ENCODE measurements at places on chromosomes 2 and 18.

GRCh38 chr2:9423922-9424272 lies 443 bp downstream of the CPSF3 start:
- DNase-seq = no peak

- no peak for DNase-seq
Observed at GRCh38 chr2:158893026-158893425, 75.4 kb upstream of the TANC1 start.

DNA sequence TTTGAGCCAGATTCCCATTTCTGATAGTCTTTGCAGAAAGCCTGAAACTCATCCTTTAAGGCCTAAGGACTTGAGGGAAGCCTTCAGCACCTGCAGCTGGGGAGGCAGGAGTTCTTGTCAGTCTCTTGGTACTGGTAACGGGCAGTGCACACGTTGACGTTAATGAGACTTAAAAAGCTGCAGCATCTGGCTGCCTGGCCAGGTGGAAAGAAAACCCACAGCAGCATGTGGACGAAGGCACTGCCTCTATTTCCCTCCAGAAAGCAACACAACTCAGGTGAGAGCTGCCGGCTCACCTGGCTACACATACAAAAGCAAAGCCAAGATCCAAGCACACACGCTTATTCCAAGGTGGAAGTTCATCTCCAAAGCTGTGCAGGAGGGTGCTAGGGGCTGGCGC lies 178.8 kb downstream of the ANAPC1 start:
- no peak for DNase-seq

DNA sequence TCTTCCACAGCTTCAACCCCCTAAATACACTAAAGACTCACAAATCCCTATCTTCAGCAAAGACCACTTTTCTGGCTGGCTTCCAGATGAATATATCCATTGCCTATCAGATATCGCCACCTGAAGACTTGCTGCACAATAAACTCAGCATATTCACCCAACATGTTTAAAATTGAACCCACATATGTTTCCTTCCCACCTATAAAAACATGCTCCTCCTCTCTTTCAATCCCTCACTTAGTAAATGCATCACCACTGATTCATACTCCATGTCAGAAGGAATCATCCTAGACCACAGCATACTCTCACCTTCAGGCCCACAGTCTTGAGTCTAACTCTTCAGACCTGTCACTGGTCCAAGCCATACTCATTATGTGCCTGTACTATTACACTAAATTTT lies 5.3 kb downstream of the SPC25 start:
- DNase-seq = no peak

DNA sequence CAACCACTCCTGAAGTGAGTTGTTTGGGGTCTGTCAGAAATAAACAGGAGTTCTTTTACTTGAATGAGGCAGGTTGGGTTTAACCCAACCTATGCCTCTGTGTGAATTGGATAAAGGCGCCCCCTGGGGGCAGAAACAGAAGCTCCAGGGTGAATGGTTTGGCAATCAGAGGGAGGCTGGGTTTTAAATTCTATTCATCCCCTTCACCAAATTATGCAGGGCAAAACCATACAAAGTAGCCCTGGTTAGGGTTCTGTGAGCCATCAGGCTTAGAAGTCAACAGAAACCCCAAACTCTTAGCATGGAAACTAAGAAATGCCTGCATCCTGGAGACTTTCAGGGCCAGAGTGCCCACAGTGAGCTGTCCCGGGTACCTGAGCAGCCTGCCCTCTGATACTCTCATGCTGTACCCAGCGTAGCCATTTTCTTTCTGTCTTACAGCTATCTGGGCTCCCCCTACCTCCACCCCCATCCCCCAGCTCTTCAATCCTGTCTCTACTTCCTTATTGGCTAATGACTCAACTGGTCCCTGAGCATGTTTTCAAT lies 241.5 kb downstream of the ICOS start:
- no peak for DNase-seq

GRCh38 chr2:62506421-62506750 lies 391 bp upstream of the TMEM17 start:
- no peak for DNase-seq

GRCh38 chr2:233356546-233357308 lies 2.4 kb downstream of the DGKD start:
- DNase-seq = no peak

- no peak for DNase-seq
Observed at GRCh38 chr2:643334-643733, 33.9 kb downstream of the TMEM18 start.

DNA sequence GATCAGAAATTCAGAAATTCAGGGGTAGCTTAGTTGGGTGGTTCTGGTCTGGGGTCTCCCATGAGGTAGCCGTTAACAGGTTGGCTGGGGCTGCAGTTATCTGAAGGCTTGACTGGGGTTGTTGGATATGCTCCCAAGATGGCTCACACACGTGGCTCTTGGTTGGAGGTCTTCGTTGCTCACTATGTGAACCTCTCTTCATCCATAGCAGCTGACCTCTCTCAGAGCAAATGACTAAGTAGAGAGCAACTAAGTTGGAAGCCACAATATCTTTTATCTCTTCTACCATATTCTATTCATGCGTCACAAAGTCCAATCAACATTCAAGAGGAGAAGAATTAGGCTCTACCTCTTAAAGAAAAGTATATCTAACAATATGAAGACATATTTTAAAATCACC lies 38.7 kb upstream of the SERTAD2 start:
- DNase-seq = no peak

GRCh38 chr2:15889442-15890123 lies 50.8 kb upstream of the MYCN start:
- DNase-seq = no peak

DNA sequence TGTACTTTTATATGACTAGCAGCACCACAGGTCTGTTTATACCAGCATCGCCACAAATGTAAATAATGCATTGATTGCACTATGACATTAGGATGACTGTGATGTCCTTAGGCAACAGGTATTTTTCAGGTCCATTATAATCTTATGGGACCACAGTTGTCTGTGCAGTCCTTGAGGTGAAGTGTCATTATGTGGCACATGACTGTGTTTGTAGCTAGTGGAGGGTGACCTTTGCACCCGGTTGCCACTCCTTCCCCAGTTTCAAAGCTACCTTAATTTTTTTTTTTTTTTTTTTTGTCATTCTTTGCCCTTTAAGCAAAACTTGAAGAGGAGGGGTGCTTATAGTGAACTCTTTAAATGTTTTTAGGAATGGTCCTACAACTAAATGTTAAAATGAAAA lies 386.4 kb downstream of the THSD7B start:
- no peak for DNase-seq

- no peak for DNase-seq
Observed at GRCh38 chr18:52914148-52914547, 574.2 kb downstream of the DCC start.

- DNase-seq = no peak
Observed at GRCh38 chr2:28412625-28413151, 20.0 kb downstream of the FOSL2 start.

- no peak for DNase-seq
Observed at GRCh38 chr18:48023334-48024008, 93.0 kb upstream of the SMAD2 start.

DNA sequence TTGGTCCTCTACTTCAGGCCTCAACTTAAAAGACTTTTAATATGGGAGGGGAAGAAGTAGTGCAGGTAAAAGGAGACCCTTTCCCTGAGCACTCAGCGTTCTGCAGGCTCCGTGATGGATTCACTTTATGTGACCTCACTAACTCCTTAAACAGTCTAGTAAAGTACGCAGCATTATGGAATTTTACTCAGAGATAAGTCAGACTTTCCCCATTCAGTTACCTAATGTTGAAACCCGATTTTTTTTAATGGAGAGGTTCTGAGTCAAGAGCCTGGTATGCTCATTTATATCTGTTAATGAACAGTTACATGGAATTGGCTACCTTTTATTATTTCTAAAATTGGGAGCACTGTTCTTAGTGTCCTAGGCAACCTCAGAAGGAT lies 34.1 kb downstream of the RASGRP3 start:
- no peak for DNase-seq

- no peak for DNase-seq
Observed at GRCh38 chr2:210250622-210251021, 25.4 kb upstream of the ACADL start.

DNA sequence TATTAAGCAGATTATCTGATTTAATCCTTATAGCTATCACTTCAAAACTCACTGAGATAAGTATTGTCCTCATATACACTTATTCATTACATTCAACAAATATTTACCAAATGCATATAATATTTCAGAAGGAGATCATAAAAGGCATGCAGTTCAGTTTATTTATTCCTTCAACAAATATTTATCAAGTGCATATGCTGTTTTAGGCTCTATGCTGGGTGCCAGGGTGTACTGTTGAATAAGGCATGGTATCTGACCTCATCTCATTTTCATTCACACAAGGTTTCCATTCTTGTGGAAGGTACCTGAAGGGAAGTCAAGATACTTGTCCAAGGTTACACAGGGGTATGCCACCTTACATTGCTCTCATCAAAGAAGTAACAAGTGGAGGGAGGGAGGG lies 213.0 kb downstream of the INSIG2 start:
- DNase-seq = no peak

- no peak for DNase-seq
Observed at GRCh38 chr2:176536439-176537133, 267.3 kb downstream of the MTX2 start.

DNA sequence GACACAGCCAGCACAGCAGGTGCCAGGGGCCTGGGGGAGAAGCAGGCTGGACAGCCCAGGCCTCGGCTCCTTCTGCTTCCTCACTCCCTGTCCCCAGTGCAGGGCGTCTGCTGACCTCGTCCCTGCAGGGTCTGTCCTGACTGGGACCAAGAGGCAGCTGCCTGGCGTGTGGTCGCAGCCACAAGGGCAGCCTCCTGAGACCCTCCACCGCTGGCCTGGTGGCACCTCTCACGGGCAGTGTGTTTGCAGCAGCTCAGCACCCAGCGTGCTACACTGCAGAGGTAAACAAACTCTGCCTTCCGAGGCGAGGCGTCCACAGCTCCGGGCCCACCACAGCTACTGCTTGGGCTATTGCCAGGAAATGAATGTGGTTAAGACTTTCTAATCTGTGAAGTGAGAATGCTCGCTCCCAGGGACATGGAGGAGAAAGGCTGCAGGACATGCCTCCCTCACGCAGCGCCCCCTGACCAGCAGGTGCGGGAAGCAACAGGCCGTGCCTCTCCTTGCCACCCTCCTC lies 46.1 kb upstream of the HPCAL1 start:
- no peak for DNase-seq

- no peak for DNase-seq
Observed at GRCh38 chr2:36733215-36733614, 36.7 kb downstream of the VIT start.

DNA sequence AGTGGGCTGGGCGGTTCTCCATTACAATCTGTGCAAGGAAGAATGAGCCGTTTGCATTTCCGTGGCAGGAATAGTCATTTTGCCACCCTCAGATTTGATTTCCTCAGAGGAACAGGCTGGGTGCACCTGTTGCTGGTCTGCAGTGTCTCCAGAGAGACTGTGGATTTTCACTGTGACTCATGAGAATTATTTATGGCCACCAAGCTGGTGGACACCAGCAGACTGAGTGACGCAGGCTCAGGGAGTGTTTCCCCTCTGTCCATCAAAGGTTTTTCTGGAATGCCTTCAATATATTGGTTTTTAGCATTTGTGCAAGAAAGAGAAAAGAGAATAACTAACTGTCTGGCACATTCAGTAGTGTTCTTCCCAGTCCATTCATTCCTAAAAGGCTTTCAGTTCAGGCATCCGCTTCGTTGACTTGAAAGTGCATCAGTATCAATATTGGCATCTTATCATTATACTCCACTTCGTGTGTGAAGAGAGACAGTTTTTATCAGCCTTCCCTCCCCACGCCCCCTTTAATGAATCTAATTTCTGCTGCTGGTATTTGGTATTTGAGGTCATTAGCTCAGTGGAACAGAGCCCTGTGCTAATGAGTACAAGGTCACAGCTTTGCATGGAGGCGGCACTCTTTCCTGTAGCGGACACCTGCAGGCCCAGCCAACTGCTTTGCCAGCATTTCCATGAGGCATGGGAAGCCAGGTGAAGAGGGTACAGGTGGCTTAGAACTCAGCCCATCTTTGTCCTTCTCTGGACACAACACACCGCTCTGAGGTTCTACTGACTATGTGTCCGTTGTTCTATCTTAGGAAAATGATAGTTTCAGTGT lies 39.9 kb downstream of the PRKCE start:
- DNase-seq = no peak

- DNase-seq = no peak
Observed at GRCh38 chr2:42598656-42599055, 30.2 kb downstream of the MTA3 start.

DNA sequence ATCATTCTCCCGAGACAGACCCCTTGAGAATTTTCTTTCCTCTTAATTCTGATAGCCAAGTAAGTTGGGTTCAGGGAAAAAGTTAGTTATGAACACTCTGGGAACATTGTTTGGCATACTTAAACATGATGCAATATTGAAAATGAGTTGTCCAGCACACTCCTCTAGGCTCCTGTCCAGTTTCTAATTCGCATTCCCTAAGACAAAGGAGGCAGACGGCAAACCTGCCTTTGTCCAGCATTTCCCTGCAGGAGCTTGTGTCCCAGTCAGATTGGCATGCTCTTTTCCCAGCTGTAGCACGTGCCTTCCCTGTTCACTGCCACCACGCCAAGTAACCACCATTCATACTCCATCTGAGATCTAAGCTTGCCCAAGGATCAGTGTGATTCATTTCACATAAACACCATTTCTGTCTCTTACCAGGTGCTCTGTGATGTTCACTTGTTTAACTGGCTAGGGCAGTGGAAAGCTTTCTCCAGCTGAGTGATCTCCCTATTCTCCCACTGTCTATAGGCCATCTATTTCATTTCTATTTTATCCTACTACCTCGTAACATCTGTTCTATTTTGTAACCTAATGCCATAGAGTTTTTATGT lies 150.0 kb upstream of the EPB41L3 start:
- no peak for DNase-seq

GRCh38 chr2:225334514-225334913 lies 65.0 kb upstream of the NYAP2 start:
- DNase-seq = no peak

DNA sequence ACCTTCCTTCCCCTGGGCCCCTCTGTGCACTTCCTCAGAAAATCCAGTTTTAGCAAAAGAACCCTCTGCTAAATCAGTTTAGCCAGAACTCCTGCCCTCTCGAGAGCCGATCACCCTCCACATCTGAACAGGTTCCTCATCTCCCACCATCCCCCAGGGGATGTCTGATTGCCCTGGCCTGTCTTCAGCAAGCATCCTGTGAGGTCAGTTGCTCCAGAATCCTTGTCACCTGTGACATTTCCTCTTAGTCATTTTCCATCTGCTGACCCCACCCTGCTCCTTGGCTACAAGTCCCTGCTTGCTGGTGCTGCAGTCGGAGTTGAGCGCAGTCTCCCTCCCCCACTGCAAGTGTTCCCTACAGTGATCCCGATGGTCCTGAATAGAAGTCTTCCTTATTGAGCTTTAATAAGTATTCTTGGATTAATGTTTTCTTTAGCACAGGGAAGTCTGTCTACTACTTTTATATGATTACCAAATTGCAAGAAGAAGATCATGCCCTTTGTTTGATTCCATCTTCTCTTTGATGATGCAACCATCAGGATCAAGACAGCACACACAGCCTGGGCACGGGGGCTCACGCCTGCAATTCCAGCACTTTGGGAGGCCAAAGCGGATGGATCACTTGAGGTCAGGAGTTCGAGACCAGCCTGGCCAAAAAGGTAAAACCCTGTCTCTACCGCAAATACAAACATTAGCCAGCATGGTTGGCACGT lies 30.9 kb upstream of the UBE2F start:
- DNase-seq = no peak

GRCh38 chr2:18924886-18925285 lies 335.5 kb upstream of the NT5C1B start:
- DNase-seq = no peak

GRCh38 chr2:143776526-143777297 lies 647.5 kb downstream of the ARHGAP15 start:
- no peak for DNase-seq

- no peak for DNase-seq
Observed at GRCh38 chr2:142967060-142967459, 89.6 kb downstream of the KYNU start.
